Pancreas (tissue), 10 donors: ENCODE measurements at places on chromosomes 12 and 14. TPM values are rescaled to one million over a fixed set of nuclear protein-coding genes. Genes with fewer than 3 reads are reported as not detected.

TSHR gene
- polyA plus RNA-seq = 0.28 TPM

SERPINA9 gene
- not detected for polyA plus RNA-seq

TGM1 gene
- 5.4 TPM for polyA plus RNA-seq

TMEM19 gene
- 3.8 TPM for polyA plus RNA-seq

KLRC3 gene
- not detected for polyA plus RNA-seq

SMCO2 gene
- polyA plus RNA-seq = not detected

NANOG gene
- 0.09 TPM for polyA plus RNA-seq

TPPP2 gene
- polyA plus RNA-seq = 0.59 TPM

CEBPE gene
- polyA plus RNA-seq = not detected

FOXG1 gene
- not detected for polyA plus RNA-seq

CLEC9A gene
- not detected for polyA plus RNA-seq

CBLN3 gene
- polyA plus RNA-seq = 0.91 TPM

KRT82 gene
- not detected for polyA plus RNA-seq

CD9 gene
- polyA plus RNA-seq = 85.6 TPM

DHRS2 gene
- polyA plus RNA-seq = 21.6 TPM

TAS2R31 gene
- 0.23 TPM for polyA plus RNA-seq

RPS6KA5 gene
- 0.95 TPM for polyA plus RNA-seq

ANO4 gene
- not detected for polyA plus RNA-seq

KCNH3 gene
- 3.2 TPM for polyA plus RNA-seq
